Sigmoid colon (tissue), 7 donors: ENCODE measurements at places on chromosomes 5 and 9. TPM values are rescaled to one million over a fixed set of nuclear protein-coding genes. Genes with fewer than 3 reads are reported as not detected.

- DNase-seq = no peak
Measured at GRCh38 chr5:157793301-157793700, 49.8 kb downstream of the LSM11 start.

GRCh38 chr5:172869691-172870090, 35.6 kb downstream of the ERGIC1 start:
- DNase-seq = no peak

GRCh38 chr5:158701406-158702177, 398.1 kb downstream of the EBF1 start:
- DNase-seq = no peak

GRCh38 chr9:98427491-98427890, 172.0 kb upstream of the TBC1D2 start:
- DNase-seq = no peak

DNA sequence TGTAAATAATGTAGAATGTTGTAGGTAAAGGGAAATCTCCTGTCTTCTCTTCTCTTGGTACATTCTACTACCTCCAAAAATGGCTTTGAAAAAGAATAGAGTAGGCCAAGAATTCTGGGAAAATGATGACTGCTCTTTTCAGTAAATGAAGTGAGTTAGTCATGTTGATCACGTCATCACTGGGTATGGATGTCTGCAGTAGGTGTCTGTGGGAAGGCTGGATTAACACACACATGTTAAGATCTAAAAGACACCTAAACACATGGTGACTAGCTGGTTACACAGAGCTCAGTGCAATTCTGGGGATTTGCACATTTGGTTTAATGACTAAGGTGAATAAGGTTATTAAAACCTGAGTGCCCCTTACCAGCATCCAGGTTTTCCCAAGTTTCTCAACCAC, 161.5 kb downstream of the CEP120 start:
- no peak for DNase-seq

DNA sequence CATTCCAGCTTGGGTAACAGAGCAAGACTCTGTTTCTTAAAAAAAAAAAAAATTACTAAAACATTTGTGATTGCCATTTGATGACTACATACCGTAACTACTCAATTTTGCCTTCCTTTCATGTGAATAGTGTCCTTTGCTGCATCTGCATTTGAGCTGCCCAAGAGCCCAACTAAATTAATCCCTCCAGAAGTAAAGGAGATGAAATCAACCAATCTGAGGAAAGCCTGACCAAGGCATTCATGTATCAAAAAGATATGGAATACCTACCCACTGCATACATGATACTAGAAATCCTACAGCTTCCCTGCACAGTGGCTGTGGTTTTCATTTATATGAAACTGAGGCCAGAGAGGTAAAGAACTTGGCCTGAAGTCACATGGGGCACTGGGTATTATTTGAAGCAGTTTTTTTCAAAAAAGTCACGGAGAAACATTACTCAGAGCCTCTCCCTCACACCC, 177.5 kb downstream of the AOPEP start:
- DNase-seq = no peak

Gene SLC34A3
- total RNA-seq = not detected

Gene CD72
- 0.95 TPM for total RNA-seq

Gene MPDZ
- total RNA-seq = 72.2 TPM

Gene STKLD1
- 2.1 TPM for total RNA-seq

Gene TXNDC8
- not detected for total RNA-seq
